ENCODE measurements at places on chromosomes 1 and 21.

DNA sequence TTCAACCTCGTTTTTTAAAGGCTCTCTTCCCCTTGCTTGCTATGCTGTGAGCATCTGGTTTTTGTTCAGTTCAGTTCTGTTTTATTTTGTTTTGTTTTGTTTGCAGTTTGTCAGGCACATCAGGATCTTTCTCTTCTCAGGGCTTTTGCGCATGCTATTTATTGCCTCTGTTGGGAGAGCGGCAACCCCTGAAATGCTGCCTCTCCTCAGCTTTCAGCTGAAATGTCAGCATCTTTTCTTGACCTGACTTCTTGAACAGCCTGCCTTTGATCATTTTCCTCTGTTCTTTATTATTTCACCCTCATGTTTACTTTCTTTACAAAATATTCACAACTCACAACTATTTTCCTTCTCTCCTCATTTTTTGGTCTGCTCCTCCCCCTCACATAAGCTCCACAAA is 50.4 kb upstream of the RC3H1 start:
- no peaks in the 10 kb centered on the region for H3K4me1 ChIP-seq
- no peaks in the 10 kb centered on the region for H3K27me3 ChIP-seq
- H3K36me3 ChIP-seq: no peaks in the 10 kb centered on the region
- H3K27ac ChIP-seq: no peak overlapping the region
- no peak for DNase-seq

GRCh38 chr1:44354268-44354839 is 703 bp downstream of the ERI3 start:
- no peaks in the 10 kb centered on the region for H3K36me3 ChIP-seq
- H3K27ac ChIP-seq: peak overlapping the region; percentile 86
- H3K4me1 ChIP-seq: peaks cover 28% of the 10 kb centered on the region
- DNase-seq: no peak

GRCh38 chr1:171486048-171486519 is 754 bp downstream of the PRRC2C start:
- H3K4me1 ChIP-seq: peaks cover 54% of the 10 kb centered on the region
- H3K4me3 ChIP-seq: peak overlapping the region; percentile 88
- no peaks in the 10 kb centered on the region for H3K27me3 ChIP-seq
- H3K36me3 ChIP-seq: no peaks in the 10 kb centered on the region

GRCh38 chr1:67469431-67469830 is 39.2 kb upstream of the SERBP1 start:
- H3K36me3 ChIP-seq: no peaks in the 10 kb centered on the region
- no peaks in the 10 kb centered on the region for H3K27me3 ChIP-seq
- DNase-seq: no peak
- H3K4me3 ChIP-seq: no peak overlapping the region
- H3K27ac ChIP-seq: no peak overlapping the region

- peaks cover 5% of the 10 kb centered on the region for H3K4me1 ChIP-seq
- no peaks in the 10 kb centered on the region for H3K27me3 ChIP-seq
- no peak within 1 kb of the TSS for H3K4me3 ChIP-seq
- no peak for DNase-seq
Observed at GRCh38 chr21:44285138-44285992, at the start of gene AIRE. TSS of gene AIRE (plus strand) at chr21:44285876. CDS start at chr21:44286007, 131 bp downstream.

DNA sequence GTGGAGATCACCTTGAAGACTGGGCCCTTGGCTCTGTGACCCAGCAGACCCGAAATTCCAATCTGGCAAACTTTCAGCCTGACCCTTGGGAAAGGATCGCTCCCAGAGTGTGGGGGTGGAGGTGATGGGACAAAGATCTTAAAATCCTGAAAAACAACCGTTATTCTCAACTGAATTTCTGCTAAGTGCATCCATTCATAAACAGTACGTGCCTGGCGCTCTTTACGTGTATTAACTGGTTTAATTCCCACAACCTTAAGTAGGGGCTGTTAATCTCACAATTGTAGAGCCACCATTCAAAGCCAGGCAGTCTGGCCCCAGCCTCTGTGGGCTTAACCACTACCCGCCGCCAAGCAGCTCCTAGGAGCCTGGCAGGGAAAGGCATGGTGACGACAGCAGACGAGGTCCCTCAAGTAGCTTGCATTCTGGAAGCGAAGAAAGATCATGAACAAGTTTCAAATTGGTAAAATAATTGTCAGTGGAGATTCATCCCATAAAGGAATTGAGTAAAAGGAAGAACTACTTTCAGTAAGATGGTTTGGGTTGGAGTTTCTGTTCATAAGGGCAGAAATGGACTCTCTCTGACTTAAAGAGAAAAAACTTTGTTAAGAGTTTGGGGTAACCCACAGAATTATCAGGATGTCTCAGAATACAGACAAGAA is 11.4 kb upstream of the RGS16 start:
- H3K27ac ChIP-seq: peak overlapping the region; percentile 87
- no peaks in the 10 kb centered on the region for H3K27me3 ChIP-seq
- no peaks in the 10 kb centered on the region for H3K36me3 ChIP-seq
- peaks cover 42% of the 10 kb centered on the region for H3K4me1 ChIP-seq
- H3K4me3 ChIP-seq: peak overlapping the region; percentile 48

- no peak overlapping the region for H3K4me3 ChIP-seq
- no peak for DNase-seq
- no peaks in the 10 kb centered on the region for H3K36me3 ChIP-seq
- H3K27ac ChIP-seq: no peak overlapping the region
- no peaks in the 10 kb centered on the region for H3K4me1 ChIP-seq
Observed at GRCh38 chr1:119286587-119287181, 81.9 kb upstream of the HAO2 start.

- H3K4me3 ChIP-seq: no peak overlapping the region
- DNase-seq: no peak
- no peaks in the 10 kb centered on the region for H3K27me3 ChIP-seq
- H3K4me1 ChIP-seq: peaks cover 42% of the 10 kb centered on the region
Observed at GRCh38 chr1:207925210-207925609, 14.3 kb upstream of the CD34 start.

DNA sequence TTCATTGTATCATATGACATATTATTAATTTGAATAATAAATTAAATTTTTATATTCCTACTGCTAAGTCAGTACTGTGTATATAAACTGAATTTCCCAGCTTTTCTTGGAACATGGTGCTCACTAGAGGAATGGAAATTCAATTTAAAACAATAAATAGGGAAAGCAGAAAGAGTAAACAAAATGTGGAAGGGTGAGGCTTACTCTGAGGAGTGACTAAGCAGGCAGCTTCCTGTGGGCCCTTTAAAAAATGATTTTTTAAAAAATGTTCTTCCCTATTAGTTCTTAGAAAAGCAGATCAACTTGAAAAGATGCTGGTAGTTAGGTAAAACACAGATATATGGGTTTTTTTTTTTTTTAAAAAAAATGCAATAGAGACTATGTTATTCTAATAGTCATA is 49.5 kb upstream of the S1PR1 start:
- no peaks in the 10 kb centered on the region for H3K36me3 ChIP-seq
- no peak for DNase-seq
- no peak overlapping the region for H3K4me3 ChIP-seq
- H3K27ac ChIP-seq: no peak overlapping the region
- no peaks in the 10 kb centered on the region for H3K27me3 ChIP-seq
- H3K4me1 ChIP-seq: no peaks in the 10 kb centered on the region

DNA sequence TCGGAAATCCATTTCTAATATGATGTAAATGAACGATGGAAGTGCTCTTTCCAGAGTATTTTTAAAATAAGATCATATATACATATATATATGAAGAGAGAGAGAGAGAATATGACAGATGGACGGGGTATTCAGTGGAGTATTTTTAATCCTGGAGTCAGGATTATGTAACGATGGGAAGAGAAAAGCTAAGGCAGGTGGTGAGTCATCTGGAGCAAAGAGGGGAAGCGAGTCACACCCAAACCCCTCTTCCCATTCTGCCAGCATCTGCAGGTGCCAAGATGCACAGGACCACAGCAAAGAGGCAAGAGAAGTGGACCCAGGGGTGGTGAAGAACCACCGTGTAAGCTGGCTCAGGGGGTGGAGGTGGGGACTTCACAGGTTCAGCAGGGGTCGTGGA is 102.7 kb upstream of the GRIK3 start:
- no peaks in the 10 kb centered on the region for H3K27me3 ChIP-seq
- no peak for DNase-seq
- no peaks in the 10 kb centered on the region for H3K4me1 ChIP-seq
- H3K27ac ChIP-seq: no peak overlapping the region
- no peaks in the 10 kb centered on the region for H3K36me3 ChIP-seq

DNA sequence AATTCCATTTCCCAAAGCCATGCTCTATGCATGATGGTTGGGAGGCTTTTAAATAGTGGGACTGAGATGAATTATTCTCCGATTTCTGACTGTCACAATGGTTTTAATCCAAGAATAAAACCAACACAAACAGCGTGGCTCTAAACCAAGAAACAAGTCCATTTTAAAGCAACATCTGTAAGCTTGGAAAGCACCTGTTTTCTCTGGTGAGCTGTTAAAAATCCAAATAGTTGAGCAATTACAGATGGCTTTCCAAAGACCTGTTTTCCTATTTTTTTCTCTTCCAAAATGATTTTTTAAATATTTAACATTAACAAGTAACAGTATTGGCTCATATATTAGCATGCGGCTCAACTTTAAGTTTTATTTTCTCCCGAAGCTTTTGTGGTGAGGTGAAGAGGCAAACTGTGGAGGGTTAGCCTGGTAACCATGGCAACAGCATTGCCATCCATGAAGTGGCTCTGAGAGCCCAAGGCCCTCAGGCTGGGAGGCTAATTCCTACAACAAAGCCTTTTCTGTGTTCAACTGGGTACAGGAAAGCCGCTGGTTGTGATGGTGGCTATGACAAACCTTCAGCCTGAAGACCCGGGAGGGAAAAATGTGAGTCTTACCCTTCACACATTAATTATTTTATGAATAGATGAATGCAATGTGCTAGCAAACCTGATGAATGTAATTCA is 56.7 kb upstream of the B3GALT5 start:
- H3K27ac ChIP-seq: no peak overlapping the region
- H3K36me3 ChIP-seq: no peaks in the 10 kb centered on the region
- H3K27me3 ChIP-seq: no peaks in the 10 kb centered on the region
- DNase-seq: no peak
- no peaks in the 10 kb centered on the region for H3K4me1 ChIP-seq
- no peak overlapping the region for H3K4me3 ChIP-seq

GRCh38 chr1:10673109-10673711 is 123.2 kb downstream of the CASZ1 start:
- no peaks in the 10 kb centered on the region for H3K27me3 ChIP-seq
- H3K27ac ChIP-seq: peak overlapping the region; percentile 47
- H3K4me1 ChIP-seq: peaks cover 13% of the 10 kb centered on the region
- no peak overlapping the region for H3K4me3 ChIP-seq

GRCh38 chr1:164794356-164794755 is 235.4 kb downstream of the PBX1 start:
- peak overlapping the region; percentile 69 for H3K27ac ChIP-seq
- peaks cover 36% of the 10 kb centered on the region for H3K4me1 ChIP-seq
- H3K4me3 ChIP-seq: no peak overlapping the region
- H3K27me3 ChIP-seq: no peaks in the 10 kb centered on the region

DNA sequence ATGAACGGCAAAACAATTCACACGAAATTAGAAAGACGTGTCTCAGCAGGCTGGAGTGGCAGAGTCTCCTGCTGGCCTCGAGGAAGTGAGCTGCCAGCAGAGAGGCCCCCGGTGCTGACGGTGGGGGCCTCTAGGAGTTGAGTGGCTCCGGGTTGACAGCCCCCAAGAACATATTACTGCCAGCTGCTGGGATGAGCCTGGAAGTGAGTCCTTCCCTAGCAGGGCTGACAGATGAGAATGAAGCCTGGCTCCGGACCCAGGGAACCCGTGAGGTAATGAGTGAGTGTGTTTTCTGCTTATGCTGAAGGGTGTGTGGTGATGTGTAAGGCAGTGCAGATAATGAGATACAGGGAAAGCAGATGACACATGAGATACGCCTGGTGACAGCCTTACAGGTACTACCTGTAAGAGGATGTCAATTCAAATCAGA is 23.5 kb upstream of the LRRC47 start:
- H3K4me3 ChIP-seq: no peak overlapping the region
- no peaks in the 10 kb centered on the region for H3K4me1 ChIP-seq
- no peaks in the 10 kb centered on the region for H3K27me3 ChIP-seq
- DNase-seq: no peak
- H3K36me3 ChIP-seq: peaks cover 22% of the 10 kb centered on the region
- H3K27ac ChIP-seq: no peak overlapping the region

GRCh38 chr21:25909341-25909740 is 174.6 kb downstream of the GABPA start:
- H3K27me3 ChIP-seq: no peaks in the 10 kb centered on the region
- no peak for DNase-seq
- H3K27ac ChIP-seq: no peak overlapping the region

- H3K27me3 ChIP-seq: no peaks in the 10 kb centered on the region
- H3K27ac ChIP-seq: no peak overlapping the region
- no peak for DNase-seq
- no peak overlapping the region for H3K4me3 ChIP-seq
Observed at GRCh38 chr1:78553859-78554258, 63.1 kb downstream of the PTGFR start.

- no peak overlapping the region for H3K4me3 ChIP-seq
- no peaks in the 10 kb centered on the region for H3K36me3 ChIP-seq
- no peak overlapping the region for H3K27ac ChIP-seq
- no peak for DNase-seq
- no peaks in the 10 kb centered on the region for H3K27me3 ChIP-seq
- H3K4me1 ChIP-seq: no peaks in the 10 kb centered on the region
Observed at GRCh38 chr1:186761358-186761757, 67.4 kb upstream of the PLA2G4A start.

GRCh38 chr1:219774386-219774785 is 154.0 kb downstream of the SLC30A10 start:
- H3K4me1 ChIP-seq: no peaks in the 10 kb centered on the region
- no peak overlapping the region for H3K27ac ChIP-seq
- peaks cover 3% of the 10 kb centered on the region for H3K27me3 ChIP-seq
- no peak overlapping the region for H3K4me3 ChIP-seq
- DNase-seq: no peak

GRCh38 chr1:82562448-82562847 is 761.7 kb downstream of the ADGRL2 start:
- H3K27me3 ChIP-seq: no peaks in the 10 kb centered on the region
- H3K4me3 ChIP-seq: no peak overlapping the region
- peaks cover 10% of the 10 kb centered on the region for H3K4me1 ChIP-seq
- H3K36me3 ChIP-seq: no peaks in the 10 kb centered on the region

DNA sequence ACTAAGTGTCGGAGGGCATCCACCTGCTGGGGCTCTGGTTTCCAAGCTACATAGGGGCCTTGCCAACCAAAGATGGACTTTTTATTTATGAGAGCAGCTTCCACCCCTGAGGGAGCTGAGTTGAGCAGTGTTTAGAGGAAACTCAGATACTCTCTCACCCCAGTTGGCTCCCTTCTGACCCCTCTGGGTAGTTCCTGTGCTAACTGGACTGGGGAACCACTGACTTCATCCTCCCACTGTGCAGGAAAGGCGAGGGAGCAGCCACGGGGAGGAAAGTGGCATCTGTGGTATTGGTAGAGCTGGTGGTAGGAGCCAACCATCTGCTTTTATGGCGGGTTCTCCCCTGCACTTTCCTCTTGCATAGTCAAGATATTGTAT is 70.4 kb downstream of the MPZL1 start:
- no peak overlapping the region for H3K4me3 ChIP-seq
- no peak overlapping the region for H3K27ac ChIP-seq
- H3K36me3 ChIP-seq: no peaks in the 10 kb centered on the region
